Testis (tissue), 5 donors: ENCODE measurements at places on chromosomes 7 and 10. TPM values are rescaled to one million over a fixed set of nuclear protein-coding genes. Genes with fewer than 3 reads are reported as not detected.

The CHN2 gene
- total RNA-seq = 27.4 TPM

The GSAP gene
- 14.6 TPM for total RNA-seq

The LBX1 gene
- total RNA-seq = 0.12 TPM

GRCh38 chr7:37944737-37945054, 24.3 kb downstream of the EPDR1 start:
- H3K4me3 ChIP-seq = no peak overlapping the region
- H3K27ac ChIP-seq = peak overlapping the region; percentile 68
- H3K36me3 ChIP-seq = no peaks in the 10 kb centered on the region
- DNase-seq = no peak
- H3K27me3 ChIP-seq = no peaks in the 10 kb centered on the region

DNA sequence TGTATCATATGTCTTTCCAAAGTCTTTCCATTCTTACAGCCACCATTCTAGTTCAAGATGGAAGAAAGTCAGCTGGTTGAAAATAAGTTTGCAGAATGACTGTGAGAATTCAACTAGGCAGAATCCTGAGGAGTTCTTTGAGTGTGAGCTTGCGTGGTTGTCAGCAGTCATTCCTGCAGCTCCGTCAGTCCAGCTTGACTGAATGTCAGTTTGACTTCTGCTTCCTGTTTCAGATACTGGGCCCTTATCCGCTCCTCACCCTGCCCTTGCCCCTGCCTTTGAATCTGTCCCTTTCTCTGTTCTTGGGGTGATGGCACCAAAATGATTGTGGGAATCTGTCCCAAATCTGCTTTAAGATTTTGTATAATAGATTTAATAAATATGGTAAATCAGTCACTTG, 27.8 kb downstream of the SLC26A5 start:
- no peaks in the 10 kb centered on the region for H3K27me3 ChIP-seq
- H3K4me3 ChIP-seq = no peak overlapping the region
- H3K27ac ChIP-seq = no peak overlapping the region
- H3K4me1 ChIP-seq = no peaks in the 10 kb centered on the region
- DNase-seq = no peak

DNA sequence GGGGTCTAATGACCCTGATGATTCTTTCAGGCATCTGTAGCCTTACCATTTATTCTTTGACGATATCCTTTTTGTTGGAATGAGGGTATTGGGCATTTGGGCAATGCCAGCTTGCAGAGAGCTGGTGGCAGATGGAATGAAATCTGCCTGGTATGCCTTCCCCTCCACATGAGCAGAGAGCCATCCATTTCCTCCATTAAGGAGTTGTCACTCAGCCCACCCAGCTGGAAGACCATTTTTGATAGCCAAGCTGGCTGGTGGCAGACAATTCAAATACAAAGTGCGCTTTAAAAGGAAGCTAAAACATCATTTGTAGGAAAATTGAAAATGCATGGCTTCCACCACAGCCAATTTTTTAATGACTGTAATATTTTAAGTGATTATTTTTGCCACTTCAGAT, 240.1 kb upstream of the SLC26A5 start:
- no peaks in the 10 kb centered on the region for H3K27me3 ChIP-seq
- H3K4me1 ChIP-seq = peaks cover 4% of the 10 kb centered on the region
- no peak for DNase-seq
- H3K27ac ChIP-seq = no peak overlapping the region
- H3K4me3 ChIP-seq = no peak overlapping the region
- no peaks in the 10 kb centered on the region for H3K36me3 ChIP-seq

GRCh38 chr7:137342265-137342664, 1.3 kb downstream of the PTN start:
- no peaks in the 10 kb centered on the region for H3K36me3 ChIP-seq
- DNase-seq = no peak
- H3K27ac ChIP-seq = no peak overlapping the region
- H3K4me1 ChIP-seq = no peaks in the 10 kb centered on the region
- no peak overlapping the region for H3K4me3 ChIP-seq

- H3K36me3 ChIP-seq = no peaks in the 10 kb centered on the region
- H3K4me3 ChIP-seq = no peak overlapping the region
- no peaks in the 10 kb centered on the region for H3K4me1 ChIP-seq
- no peak overlapping the region for H3K27ac ChIP-seq
- no peak for DNase-seq
Observed at GRCh38 chr10:58240531-58240930, 27.2 kb downstream of the IPMK start.

- no peak overlapping the region for H3K4me3 ChIP-seq
- H3K36me3 ChIP-seq = no peaks in the 10 kb centered on the region
- no peaks in the 10 kb centered on the region for H3K27me3 ChIP-seq
- H3K27ac ChIP-seq = no peak overlapping the region
- no peak for DNase-seq
Observed at GRCh38 chr7:132856416-132856815, 225.5 kb downstream of the CHCHD3 start.

DNA sequence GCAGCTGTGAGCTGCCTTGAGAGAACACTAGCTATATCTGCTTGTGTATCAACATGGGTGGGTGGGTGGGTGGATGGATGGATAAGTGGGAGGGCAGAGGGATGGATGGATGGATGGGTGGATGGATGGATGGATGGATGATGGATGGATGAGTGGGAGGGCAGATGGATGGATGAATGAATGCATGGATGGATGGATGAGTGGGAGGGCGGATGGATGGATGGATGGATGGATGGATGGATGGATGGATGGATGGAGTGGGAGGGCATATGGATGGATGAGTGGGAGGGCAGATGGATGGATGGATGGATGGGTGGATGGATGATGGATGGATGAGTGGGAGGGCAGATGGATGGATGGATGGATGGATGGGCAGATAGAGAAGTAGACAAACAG, 76.1 kb downstream of the MKI67 start:
- no peaks in the 10 kb centered on the region for H3K36me3 ChIP-seq
- no peak overlapping the region for H3K27ac ChIP-seq
- no peaks in the 10 kb centered on the region for H3K27me3 ChIP-seq

DNA sequence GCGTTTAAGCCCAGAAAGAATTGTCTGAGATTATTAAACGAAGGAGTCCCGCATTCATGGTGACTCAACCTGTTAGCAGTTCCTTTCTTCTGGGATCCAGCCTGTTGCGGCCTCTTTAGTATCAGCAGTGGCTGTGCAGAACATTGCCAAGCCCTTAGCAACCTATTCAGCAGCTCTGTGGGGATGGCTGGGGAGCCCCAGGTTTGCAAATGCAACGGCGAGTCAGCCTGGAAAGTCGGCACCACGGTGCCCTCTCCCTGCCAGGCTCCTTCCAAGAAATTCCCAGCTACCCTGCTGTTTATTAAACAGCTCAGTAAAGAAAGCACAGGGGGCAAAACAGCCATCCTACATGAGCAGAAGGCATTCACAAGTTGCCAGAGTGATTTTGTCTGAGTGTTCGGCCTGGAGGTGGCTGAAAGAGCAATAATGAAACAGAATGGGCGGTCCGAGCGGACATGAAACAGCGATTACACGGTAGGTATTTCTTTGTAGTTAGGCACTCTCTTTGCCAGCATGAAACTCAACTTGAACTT, 198.3 kb downstream of the BAMBI start:
- H3K27ac ChIP-seq = no peak overlapping the region
- DNase-seq = no peak
- H3K4me1 ChIP-seq = peaks cover 5% of the 10 kb centered on the region
- no peak overlapping the region for H3K4me3 ChIP-seq
- no peaks in the 10 kb centered on the region for H3K36me3 ChIP-seq
- H3K27me3 ChIP-seq = no peaks in the 10 kb centered on the region
